ENCODE measurements at places on chromosomes 6 and 20. TPM values are rescaled to one million over a fixed set of nuclear protein-coding genes. Genes with fewer than 3 reads are reported as not detected.
A peak's percentile ranks its signal among the peaks of the same experiment; 100 is the strongest.

Gene PYGB
- 18.0 TPM for total RNA-seq

Gene PSMB9
- 210 TPM for total RNA-seq

Gene EYA2
- total RNA-seq, result not detected

Gene ZSCAN31
- 1.3 TPM for total RNA-seq

Gene SLC17A3
- 0.21 TPM for total RNA-seq

GRCh38 chr6:164554226-164554625, 755.2 kb downstream of the C6orf118 start:
- no peak for DNase-seq
- H3K36me3 ChIP-seq, result no peaks in the 10 kb centered on the region
- H3K27me3 ChIP-seq, result no peaks in the 10 kb centered on the region

DNA sequence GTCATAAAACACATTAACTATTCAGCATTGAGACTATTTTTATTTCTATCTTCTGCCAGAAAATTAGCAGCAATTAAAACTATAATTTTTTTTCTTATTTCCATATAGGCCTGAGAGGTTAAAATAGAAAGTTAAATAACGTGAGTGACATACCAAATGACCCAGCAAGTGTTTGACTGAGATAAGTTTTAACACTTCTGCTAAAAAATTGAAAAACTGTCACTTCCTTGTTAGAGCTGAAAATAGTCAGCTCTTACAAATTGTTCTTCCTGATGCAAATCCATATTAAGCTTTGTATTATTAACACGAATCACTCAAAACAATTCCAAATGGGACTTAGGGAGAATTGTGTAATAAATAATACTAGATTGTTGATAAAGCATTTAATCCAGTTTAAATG, 26.5 kb upstream of the STX11 start:
- no peaks in the 10 kb centered on the region for H3K36me3 ChIP-seq
- no peak overlapping the region for H3K27ac ChIP-seq
- no peak for DNase-seq
- H3K4me3 ChIP-seq, result no peak overlapping the region
- peaks cover 2% of the 10 kb centered on the region for H3K4me1 ChIP-seq

DNA sequence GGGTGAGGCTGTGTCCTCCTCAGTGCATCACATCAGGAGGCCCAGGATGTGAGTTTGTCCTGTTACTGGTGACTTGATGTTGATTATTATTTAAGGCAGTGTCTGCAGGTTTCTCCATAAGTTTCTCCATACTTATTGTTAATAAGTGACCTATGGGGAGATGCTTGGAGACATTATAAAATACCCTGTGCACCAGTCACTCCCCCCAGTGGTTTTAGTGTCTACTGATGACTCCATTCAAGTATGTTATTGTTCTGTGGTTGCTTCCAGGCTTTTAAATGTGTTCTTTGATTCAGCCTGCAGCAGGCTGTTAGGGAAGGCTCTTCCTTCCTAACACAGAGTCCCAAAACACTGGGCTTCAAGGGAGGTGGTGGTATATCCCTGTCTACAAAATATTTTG, 14.6 kb upstream of the CST3 start:
- H3K27ac ChIP-seq, result no peak overlapping the region
- H3K36me3 ChIP-seq, result no peaks in the 10 kb centered on the region
- H3K4me3 ChIP-seq, result no peak overlapping the region
- H3K27me3 ChIP-seq, result peaks cover 11% of the 10 kb centered on the region
- no peaks in the 10 kb centered on the region for H3K4me1 ChIP-seq
- no peak for DNase-seq

DNA sequence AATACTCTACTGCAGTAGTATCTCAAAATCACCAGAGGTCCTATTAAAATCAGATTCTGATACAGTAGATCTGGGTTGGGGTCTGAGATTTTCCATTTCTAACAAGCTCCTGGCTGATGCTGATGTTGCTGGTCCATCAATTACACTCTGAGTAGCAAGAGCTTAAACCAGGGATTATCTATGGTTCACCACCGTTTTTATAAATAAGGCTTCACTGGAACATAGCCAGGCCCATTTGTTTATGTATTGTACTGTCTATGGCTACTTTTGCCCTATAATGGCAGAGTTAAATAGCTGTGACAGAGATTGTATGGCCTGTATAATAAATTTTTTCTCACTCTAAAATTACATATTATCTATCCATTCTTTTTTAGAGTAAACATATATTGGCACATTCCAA, 53.0 kb downstream of the NUDT3 start:
- H3K27me3 ChIP-seq, result no peaks in the 10 kb centered on the region
- peaks cover 21% of the 10 kb centered on the region for H3K36me3 ChIP-seq
- no peak overlapping the region for H3K27ac ChIP-seq

- H3K4me1 ChIP-seq, result peaks cover 10% of the 10 kb centered on the region
- no peak overlapping the region for H3K27ac ChIP-seq
- no peak for DNase-seq
- H3K36me3 ChIP-seq, result no peaks in the 10 kb centered on the region
Observed at GRCh38 chr6:25329161-25329817, 50.1 kb downstream of the CARMIL1 start.

DNA sequence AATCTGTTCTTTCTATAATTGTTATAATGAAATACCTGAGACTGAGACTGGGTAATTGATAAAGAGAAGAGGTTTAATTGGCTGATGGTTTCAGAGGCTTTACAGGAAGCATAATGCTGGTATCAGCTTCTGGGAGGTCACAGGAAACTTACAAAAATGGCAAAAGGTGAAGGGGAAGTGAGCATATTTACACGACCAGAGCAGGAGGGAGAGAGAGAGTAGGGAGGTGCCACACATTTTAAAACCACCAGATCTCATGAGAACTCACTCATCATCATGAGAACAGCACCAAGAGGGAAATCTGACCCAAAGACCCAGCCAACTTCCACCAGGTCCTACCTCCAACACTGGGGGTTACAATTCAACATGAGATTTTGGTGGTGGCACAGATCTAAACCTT, 2.6 kb upstream of the SIRPB1 start:
- DNase-seq, result no peak
- peak overlapping the region; percentile 56 for H3K27ac ChIP-seq
- H3K36me3 ChIP-seq, result peaks cover 10% of the 10 kb centered on the region
- H3K4me1 ChIP-seq, result peaks cover 82% of the 10 kb centered on the region

DNA sequence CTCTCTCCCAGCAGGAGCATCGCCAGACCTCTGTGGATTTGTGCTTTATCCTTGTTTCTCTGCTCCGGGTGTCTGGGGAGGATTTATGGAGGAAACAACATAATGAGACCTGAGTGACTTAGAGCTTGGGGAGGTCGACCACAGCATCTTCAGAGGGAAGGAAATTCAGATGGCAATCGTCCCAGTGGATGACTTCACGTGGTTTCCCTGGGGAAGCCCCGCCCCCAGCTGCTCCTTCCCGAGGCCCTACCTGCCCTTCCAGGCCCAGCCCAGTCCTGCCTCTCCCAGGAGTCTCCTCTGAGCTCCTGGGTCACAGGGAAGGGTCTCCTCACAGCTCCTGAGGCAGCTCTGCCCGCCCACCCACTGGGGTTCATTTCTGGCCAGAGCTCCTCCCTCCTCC, 430.3 kb upstream of the SULF2 start:
- no peak overlapping the region for H3K27ac ChIP-seq
- H3K4me1 ChIP-seq, result no peaks in the 10 kb centered on the region
- no peak overlapping the region for H3K4me3 ChIP-seq
- H3K36me3 ChIP-seq, result no peaks in the 10 kb centered on the region
- peaks cover 4% of the 10 kb centered on the region for H3K27me3 ChIP-seq
- DNase-seq, result no peak

- H3K36me3 ChIP-seq, result no peaks in the 10 kb centered on the region
- no peak for DNase-seq
- peak overlapping the region; percentile 16 for H3K27ac ChIP-seq
Observed at GRCh38 chr6:157645201-157645795, 177.7 kb upstream of the SNX9 start.

Measured in activated CD4-positive, alpha-beta T cell treated with anti-CD3 and anti-CD28 coated beads for 36 hours (primary cell).